ENCODE measurements at places on chromosomes 1 and 21.

- DNase-seq = peak; percentile 7
Measured at GRCh38 chr21:31182231-31183140, 144.2 kb upstream of the KRTAP19-8 start.

DNA sequence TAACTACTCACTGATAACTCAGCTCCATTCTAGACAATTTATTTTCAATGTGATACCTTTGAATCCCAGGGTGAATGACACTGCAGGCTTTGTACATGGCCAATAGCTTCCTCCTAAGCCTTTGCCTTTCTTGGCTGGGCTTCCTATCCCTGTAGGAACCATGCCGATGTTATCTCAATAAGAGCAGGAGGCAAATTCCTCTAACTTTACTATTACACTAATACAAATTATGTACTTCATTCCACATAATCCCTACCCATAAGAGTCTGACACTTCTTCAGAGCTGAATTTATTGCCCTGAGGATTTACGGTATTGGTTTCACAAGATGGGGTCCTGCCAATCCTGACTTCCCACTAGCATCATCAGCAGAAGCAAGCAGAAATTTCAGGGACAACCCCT is 14.0 kb downstream of the TGFBR3 start:
- DNase-seq = no peak

GRCh38 chr21:39097335-39097861 is 85.9 kb downstream of the PSMG1 start:
- no peak for DNase-seq

DNA sequence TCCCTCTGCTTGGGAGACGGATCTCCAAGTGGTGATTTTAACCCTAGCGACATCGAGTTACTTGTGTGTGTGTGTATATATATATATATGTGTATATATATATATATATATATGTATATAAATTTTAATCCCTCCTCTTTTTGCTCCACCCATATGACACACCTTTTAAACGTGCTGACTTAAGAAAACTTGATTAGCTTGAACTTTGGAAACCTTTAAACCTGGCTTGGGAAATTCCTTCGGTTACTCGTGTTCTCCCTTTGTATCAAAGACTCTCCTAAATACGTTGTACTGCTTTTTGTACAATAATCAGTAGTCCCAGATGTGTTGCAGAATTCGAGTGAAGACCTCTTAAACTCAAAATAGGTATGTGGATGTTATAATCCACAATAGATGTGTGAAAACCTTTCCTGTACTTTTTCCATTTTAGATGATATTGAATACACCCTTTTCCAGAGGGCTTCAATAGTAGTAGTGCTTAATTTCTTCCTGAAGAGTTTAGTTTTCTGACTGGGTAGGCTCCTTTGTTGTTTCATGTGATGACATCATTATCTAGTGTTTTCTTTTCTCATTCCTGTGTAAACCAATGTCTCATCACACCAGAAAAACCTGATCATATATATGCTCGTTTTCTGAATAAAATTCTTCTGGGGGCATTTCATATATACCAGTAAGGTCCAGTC is 1.4 kb downstream of the RNF11 start:
- DNase-seq = no peak

GRCh38 chr1:80217377-80217986 is 1211.0 kb upstream of the ADGRL4 start:
- DNase-seq = no peak

GRCh38 chr1:167879508-167879907 is 34.4 kb downstream of the ADCY10 start:
- no peak for DNase-seq

DNA sequence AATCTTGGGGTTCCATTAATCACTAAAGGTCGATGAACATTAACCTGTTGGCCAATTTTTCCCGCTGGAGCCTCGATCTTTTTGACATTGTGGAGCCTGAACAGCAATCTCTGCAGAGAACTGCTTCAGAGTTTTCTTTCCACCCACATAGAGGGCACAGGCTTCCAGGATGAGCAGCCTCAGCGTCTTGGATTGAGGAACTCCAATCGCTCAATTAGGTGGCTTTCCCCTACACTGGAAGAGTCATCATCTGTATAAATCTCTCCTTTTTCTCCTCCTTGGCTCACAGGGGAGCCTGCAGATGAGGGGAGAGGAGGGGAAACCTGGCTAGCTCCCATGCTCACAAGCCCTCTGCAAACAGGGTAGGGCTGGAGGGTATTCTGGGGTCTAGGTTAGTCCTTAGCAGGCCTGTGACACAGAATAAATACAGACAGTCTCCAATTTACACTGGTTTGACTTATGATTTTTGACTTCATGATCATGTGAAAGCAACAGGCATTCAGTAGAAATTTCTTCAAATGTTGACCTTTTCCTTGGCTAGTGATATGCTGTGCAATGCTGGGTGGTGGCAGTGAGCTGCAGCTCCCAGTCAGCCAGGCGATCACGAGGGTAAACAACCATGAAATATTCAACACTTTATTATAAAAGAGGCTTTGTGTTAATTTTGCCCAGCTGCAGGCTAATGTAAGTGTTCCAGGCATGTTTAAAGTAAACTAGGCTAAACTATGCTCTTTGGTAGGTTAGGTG is 80.8 kb downstream of the PGBD5 start:
- no peak for DNase-seq

DNA sequence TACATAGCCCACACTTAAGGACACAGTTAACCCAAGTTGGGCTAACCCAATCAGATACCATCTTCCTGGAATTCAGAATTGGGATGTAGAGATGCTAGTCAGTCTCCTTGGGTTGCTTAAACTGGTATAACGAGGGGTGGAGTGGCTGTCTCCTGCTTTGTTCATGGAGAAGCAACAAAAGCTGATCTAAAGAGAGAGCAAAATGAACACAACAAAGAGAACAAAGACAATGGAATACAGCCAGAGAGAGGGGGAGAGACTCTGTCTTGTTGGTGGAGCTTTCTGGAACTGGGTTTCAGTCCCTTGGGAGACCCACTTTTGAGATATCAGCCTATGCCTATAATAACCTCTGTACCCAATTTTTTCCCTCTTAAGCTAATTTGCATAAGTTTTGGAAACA is 138.1 kb downstream of the ATG4C start:
- DNase-seq = no peak
